ENCODE measurements at places on chromosomes 2 and 18.

DNA sequence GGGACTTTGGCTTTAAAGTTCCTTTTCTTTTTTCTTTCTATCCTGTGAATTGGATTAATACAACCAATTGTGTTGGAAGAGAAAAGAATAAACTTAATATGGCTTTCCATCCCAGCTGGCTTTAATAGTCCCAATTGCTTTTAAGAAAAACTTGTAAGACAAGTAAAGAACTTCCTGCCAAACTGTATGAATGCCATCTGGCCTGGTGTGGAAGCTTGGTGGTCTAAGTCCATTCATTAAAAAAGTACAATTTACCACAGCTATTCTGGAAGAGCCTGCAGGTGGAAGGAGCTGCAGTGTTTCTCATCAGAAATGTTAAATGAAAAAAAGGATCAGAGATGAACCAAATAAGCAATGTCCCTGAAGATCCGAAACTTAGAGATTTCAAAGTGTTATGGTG, 103.9 kb downstream of the KLHL14 start:
- DNase-seq, result no peak

GRCh38 chr18:21386523-21387240, 144.7 kb downstream of the GREB1L start:
- DNase-seq, result no peak

GRCh38 chr2:144152817-144153271, 367.1 kb downstream of the ZEB2 start:
- DNase-seq, result no peak

DNA sequence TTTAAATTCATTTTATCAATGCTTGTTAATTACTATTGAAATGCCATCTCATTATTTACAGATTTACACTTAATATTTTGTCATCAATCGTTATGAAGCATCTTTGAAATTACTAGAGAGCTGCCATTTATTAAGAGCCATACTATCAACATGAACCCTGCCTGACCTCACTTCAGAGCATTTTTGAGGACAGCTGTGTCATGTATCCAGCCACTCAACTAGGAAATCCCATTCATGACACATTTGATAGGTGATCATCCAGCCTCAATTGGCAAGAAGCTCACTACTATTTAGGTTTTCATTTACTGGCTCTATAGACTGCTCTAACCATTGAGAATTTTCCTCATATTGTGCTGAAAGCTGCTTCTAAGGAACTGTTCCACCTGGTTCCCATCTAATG, 40.6 kb upstream of the TLK1 start:
- DNase-seq, result no peak

GRCh38 chr2:48968011-48968410, 186.3 kb downstream of the FSHR start:
- no peak for DNase-seq

GRCh38 chr2:132936791-132937190, 266.8 kb upstream of the LYPD1 start:
- no peak for DNase-seq

DNA sequence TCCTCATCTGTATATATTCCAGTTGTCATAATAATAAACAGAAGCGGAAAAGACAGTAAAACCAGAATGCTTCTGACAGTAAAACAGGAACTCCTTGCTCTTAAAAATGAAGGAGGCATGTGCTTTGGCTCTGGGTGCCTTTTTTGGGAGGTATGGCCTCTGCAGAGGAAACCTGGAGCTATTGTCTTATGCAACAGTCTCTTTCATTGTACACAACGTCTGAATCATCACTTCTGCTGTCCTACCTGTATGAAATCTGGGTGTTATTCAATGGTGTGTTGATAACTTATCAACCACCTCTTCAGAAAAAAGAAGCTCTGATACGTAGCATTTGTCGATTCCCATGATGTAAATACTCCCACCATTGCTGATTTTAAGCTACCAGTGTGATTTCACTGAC, 64.8 kb downstream of the CDCA7 start:
- no peak for DNase-seq

GRCh38 chr2:118098307-118099030, 10.2 kb downstream of the INSIG2 start:
- DNase-seq, result no peak

DNA sequence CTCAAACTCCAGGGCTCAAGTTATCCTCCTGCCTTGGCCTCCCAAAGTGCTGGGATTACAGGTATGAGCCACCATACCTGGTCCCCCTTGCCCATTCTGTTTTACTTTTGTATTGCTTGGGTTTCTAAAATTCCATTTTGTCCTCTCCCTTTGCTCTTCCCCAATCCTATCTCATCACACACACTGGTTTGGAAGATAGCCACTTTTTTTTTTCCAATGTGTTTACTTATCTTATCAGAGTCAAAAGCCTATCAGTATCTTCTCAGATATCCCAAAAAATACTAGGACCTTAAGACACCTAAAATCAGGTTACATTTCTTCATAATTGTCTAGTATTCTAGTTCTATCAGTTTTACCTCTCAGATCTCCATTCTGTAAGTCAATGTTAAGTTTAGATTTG, 56.1 kb downstream of the MSH2 start:
- no peak for DNase-seq

- no peak for DNase-seq
Measured at GRCh38 chr2:99598441-99598840, 108.6 kb upstream of the REV1 start.

Data from NCI-H1048 (cell line).